ENCODE measurements at places on chromosomes 2 and 18. TPM values are rescaled to one million over a fixed set of nuclear protein-coding genes. Genes with fewer than 3 reads are reported as not detected.

SOWAHC gene
- total RNA-seq, result 6.0 TPM

CPLX4 gene
- not detected for total RNA-seq

BCL11A gene
- 0.64 TPM for total RNA-seq

TSHZ1 gene
- 6.5 TPM for total RNA-seq

SIGLEC15 gene
- under 0.01 TPM for total RNA-seq

PIKFYVE gene
- 24.5 TPM for total RNA-seq

MAL gene
- not detected for total RNA-seq

- no peak for DNase-seq
Measured at GRCh38 chr2:135821190-135821589, 15.8 kb downstream of the LCT start.

GRCh38 chr18:32753656-32754260, 19.1 kb downstream of the KLHL14 start:
- DNase-seq, result no peak

DNA sequence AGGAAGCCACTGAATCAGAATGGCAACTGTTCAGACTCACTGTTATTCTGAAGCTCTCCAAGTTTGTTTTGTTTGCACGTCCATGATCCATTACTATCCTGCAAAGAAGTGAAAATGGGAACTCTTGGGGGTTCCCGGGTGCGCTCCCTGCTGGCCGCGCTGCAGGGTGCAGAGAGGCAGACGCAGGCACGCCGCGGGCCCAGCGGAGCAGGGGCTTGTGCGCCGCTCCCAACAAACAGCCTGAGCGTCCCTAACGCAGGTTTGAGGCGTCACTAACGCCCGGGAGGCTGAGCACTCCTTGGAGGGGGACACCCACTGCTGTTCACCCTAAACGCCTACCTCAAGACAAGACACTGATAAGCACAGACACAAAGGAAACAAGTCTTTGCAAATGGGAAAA, 14.3 kb upstream of the PIEZO2 start:
- DNase-seq, result peak; percentile 61

DNA sequence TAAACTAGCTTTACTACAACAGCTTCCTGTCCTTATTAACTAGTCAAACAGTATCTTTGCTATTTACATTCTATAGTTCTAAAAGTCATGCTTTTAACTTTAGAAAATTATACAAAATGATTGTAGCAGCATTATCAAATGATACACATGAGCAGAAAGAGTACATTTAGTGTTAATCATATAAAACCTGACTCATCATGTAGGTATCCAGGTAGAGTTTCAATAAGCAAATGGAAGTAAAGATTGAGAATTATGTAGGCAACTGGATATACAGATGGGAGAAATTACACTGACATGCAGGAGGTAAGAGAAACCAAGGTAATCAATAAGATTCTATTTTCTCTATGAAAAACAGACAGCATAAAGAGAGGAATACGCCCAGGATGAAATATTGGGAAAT, 33.8 kb downstream of the TRIP12 start:
- DNase-seq, result no peak

GRCh38 chr2:120631236-120631635, 104.4 kb upstream of the GLI2 start:
- no peak for DNase-seq

DNA sequence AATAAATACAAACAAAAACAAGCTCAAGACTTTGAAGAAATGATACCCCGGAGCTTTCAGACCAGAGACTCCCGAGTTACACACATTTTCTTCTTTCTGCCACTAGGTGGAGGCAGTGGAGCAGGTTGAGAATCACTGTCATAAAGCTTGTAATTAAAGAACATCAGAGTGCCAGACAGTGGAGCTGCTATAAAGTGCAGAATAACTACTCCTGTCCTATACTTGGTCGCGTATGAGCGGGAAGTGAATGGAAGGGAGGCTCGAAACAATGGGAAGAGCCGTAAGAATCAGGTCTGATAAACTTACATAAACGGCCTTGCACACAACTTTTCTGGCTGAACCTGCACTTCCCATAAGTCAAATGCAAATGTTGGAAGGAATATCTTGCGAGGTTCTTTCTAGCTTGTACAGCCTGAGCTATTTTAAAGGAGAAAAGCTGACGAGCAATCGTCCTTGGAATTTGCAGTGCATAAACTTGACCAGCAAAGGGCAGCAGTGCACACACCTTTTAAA, 189.0 kb downstream of the RPIA start:
- DNase-seq, result peak; percentile 71

DNA sequence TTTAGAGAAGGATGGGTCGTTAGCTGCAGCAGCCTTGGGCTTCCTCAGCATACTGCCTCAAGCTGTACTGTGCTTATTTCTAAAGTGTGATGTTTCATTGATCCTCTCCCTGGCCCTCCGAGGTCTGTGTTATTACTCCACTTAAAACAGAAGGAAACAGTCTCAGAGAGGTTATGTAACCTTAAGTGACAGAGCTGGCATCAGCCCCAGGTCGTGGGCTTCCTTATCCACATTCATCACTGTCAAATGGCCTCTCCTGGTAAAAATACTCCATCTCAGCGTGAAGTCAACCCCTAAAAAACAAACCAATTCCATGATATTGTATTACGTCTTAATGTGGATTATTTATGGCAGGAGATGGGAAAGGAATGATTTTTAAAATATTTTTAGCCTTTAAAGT, 153.3 kb upstream of the NOSTRIN start:
- DNase-seq, result no peak
